Stimulated activated CD8-positive, alpha-beta memory T cell treated with anti-CD3 and anti-CD28 coated beads, Interleukin-4, amount 100 ng/mL, for 1 hour (primary cell): ENCODE measurements at places on chromosomes 1 and 21.
A peak's percentile ranks its signal among the peaks of the same experiment; 100 is the strongest.

DNA sequence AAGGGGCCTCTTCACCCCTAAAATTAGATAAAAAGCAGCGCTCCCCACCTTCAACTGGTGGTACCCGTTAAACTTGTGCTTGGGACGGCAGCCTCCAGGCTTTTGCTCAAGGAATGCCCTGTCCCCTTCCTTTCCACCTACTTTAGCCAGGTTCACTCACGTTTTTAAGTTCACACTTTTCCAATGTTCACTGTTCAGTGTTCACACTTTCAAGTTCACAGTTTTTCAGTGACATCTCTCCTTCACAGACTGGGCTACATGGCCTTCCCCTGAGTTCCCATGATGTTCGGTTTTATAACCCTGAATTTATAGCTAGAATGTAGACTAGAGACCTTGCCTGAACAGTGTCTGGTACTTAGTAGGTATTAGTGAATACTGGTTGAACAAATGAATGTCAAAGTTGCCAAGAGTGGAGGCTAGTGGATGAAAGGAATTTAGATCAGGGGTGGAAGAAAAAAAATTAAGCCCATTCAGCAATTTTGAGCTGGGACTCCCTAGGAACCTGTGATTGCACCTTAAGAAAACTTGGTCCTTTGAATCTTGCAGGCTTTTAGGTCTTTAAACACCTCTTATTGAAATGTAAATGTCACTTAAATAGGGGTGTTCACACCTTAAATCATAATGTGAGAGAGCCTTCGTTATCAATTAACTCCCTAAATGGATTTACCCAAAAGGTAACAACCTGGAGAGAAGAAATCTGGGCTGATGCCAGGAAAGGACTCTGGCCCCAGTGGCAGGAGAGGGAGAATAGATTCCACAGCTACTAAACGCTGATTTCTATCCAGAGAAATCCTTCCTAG lies 12.3 kb downstream of the BTG2 start:
- no peak for DNase-seq

GRCh38 chr1:52741259-52741658 lies 15.0 kb downstream of the ZYG11B start:
- no peak for DNase-seq

DNA sequence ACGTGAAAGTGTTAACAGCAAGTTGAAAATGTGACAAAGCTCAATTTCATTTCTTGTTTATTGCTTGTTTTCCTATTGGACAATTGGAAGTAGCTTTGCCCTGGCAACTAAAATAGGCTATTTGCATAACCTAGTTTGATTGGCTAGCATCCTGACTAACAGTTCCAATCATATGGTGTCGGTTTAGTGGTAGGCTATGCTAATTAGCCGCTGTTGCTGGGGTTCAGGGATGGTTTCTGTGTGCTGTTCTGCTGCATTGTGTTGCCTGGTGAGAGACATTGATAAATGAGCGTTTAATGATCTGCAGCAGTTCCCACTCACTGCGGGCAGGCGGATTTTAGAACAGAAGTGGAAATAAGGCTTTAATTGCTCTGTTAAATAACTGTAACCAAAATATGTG lies 68.5 kb downstream of the DYRK1A start:
- no peak for DNase-seq

DNA sequence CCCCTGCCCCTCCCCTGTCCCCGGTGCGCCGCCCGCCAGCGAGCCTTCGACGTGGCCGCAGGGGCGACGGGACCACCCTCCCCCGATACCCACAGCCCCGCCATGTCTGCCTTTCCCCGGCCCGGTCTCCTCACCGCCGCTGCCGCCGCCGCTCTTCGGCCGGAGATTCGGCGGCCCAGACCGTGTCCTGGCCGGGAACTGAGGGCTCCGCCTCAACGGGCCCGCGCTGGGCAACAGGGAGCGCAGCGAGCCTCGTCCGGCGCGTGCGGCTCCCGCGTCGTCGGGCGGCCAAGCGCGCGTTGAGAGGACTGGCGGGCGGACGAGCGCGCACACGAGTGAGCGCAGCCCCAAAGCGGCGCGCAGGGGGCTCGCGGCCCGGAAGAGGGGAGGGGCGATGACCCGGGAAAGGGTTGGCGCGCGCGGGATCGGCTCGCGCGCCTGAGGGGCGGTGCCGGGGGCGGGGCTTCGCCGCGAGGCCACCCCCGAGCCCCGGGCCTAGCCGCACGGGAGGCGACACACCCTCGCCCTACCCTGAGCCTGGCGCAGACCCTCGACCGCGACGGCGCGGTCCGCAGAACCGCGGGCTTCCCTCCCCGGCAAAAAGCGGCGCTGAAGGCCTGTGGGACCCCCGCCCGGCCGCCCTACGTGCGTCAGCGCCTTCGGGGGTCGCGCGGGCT lies at the start of gene BTG3:
Gene BTG3 (minus strand): TSS at position 337 of the 677 bp plus-strand sequence. CDS start 3,757 bp downstream, outside the sequence.
- DNase-seq, result peak; percentile 58

DNA sequence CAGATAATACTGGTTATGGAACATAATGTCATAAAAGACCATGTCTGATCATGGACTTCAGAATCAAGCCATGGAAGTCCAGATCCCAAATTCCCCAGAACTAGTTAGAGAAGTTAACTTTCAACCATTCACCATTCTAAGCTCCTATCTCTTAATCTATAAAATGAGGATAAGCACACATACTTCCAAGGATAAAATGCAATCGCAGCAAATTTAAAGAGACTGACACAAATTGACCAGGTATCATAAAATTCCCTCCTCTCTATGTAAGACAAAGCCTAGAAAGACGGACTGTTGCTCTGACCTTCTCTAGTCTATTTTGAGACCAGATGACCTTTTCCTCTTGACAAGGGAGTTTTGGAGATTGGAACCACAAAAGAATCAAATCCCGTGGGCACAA lies 426.7 kb downstream of the PLPP3 start:
- no peak for DNase-seq

- DNase-seq, result no peak
These were observed 94.1 kb downstream of the SIK1 start for GRCh38 chr21:43332861-43333297.

DNA sequence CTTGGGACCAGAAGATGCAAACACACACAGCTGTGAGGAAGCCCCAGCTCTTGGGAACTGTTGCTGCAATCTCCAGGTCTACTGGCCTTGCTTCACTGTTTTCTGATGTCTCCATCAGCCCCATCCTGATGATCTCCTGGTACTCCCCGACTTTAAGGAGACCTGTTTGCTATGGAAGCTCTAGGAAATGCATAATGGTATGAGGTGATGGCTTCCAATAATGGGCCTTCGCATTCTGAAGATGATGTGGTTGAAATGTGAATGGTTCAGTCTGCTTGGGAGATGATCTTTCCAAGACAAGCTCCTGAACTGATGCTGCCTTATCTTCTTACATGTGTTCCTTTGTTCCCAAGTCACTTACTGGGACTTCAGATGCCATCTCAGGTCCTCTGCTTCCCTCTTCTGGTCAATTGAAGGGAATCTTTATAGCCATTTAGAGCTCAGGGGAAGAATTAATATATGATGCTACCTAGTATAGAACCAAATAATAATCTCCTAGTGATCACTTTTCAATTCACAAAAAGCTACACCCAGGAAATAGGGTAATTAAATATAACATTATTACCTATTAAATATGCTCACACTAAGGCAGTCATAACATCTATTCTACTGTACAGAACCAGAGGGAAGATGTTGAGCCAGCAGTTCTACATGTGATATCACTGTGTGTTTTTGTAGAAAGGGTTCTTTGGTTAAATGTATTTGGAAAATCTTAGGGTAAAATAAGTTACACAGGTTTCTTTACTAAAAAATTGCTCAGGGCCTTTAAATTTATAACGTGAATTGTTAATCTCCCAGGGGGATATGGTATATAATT lies 73.9 kb upstream of the VTCN1 start:
- no peak for DNase-seq

DNA sequence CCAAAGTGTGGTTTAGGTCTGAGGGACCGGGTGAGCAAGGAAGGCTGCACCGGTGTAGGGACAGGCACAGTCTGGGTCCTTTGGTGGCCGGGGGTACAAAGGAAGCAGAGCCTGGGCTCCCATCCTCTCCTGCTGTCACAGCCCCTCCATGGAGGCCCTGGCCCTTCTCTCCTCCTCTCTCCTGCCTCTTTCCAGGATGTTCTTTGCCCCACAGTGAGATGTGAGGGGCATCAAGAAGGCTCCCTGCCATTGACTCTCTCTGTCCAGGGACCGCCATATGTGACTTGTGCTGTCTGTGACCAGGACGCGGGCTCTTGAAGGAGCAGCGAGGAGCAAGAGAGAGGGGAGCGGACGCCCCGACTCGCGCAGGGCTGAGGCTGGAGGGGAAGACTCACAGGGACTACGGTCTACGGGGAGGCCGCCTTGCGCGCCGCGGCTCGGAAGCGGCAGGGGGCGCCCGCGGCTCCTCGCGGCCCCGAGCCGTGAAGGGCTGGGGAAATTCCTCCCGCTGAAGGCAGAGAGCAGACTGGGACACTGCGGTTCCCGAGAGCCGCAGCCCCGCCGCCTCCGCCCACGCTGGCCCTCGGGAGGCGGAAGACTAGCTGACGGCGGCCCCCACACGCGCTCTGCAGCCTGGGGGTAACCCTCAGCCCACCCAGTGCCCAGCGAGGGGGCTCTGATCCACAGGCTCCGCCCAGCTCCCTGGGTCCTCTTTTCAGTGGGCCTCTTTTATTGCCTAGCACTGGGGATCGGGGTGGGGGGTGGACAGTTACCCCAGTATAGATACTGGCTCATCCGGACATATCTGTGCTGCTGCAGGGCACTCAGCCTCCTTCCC lies 40.8 kb downstream of the MAB21L3 start:
- peak; percentile 54 for DNase-seq

DNA sequence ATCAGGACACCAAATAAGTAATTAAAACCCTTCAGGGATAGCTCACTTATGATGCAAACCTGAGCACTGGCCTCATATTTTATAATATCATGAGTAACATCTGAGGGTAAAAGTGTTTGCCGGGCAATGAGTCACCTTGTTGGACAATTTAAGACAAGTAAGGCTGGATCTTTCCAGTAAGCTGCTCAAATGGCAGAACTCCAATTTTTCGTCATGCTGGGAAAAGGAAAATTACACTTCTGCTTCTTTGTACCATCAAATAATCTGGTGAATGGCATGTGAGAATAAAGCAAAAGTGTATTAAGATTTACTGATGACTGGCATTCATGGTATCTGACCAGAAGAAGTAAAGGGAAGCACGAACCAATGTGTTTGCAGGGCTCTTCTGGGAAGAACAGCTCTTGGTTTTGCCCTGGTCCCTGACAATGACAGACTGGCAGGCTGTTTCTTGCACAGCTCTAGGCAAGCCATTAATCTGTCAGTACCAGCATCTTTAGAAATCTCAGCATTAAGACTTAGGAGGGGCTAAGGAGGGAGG lies 392.2 kb downstream of the VAV3 start:
- DNase-seq, result no peak

- no peak for DNase-seq
These were observed 5.0 kb downstream of the PRELP start for GRCh38 chr1:203480525-203481084.

DNA sequence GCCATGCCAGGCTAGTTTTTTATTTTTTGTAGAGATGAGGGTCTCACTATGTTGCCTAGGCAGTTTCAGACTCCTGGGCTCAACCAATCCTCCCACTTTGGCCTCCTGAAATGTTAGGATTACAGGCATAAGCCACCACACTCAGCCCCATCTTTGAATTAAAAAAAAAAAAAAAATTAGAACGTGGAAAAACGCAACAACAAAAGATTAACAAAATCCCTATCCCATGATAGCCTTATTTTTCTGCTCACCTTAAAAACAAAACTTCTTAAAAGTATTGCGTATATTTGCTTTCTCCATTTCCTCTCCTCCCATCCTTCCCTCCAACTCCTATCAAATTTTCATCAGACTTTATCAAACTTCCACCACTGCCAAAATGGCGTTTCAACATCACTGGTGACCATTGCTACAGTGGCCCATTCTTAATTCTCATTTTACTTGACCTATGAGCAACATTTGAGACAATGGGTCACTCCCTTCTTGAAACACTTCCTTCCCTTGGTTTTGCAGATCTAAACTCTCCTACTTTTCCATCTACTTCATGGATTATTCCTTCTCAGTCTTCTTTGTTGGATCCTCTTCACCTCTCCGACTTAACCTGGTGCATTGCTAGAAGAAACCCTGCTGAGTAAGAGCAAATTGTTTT lies 579 bp upstream of the ZNF684 start:
- DNase-seq, result no peak

GRCh38 chr1:2352341-2352896 lies 38.9 kb downstream of the MORN1 start:
- no peak for DNase-seq

- DNase-seq, result no peak
These were observed 1.3 kb downstream of the AHDC1 start for GRCh38 chr1:27602462-27603308.

DNA sequence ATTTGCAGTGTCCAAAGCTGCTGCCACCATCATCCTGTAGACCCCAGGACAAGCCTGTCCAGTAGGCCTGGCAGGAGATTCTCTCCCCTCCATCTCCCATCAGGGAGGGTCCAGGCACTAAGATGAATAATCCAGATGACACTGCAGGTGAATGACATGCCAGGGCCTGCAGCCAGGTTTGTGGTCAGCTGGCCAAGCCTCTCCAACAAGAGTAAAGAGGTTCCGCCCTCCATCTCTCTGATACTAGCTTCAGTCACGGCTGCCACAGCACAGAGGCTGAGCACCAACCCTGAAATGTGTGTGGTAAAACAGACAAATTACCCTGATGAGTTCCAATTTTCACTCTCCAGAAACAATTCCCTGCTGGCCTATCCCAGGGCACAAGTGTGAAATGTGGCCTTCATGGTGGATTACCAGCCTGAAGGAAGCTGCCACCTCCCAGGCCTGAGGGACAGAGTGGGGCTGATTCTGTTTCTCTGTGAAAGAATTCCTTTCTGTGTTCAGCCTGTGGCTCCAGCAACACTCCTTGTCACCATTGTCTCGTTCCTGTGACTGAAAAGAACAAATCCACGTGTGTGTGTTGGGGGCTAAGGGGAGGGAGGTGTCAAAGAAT lies 19.9 kb upstream of the LHX4 start:
- DNase-seq, result no peak

GRCh38 chr21:44024257-44024656 lies 12.1 kb downstream of the TRAPPC10 start:
- no peak for DNase-seq

DNA sequence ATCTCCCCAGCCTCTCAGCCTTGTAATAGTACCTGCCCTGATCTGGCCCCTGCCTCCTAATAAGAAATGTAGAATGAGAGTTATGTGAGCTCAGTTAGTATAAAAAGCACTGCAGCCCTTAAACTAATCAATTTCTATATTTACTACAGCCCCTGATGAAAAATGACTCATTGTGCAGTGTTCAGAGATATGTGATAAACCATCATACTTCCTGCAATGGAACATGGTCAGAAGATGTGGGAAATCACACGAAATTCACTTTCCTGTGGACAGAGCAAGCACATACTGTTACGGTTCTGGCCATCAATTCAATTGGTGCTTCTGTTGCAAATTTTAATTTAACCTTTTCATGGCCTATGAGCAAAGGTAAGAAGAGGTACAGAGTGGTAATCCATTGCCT lies 176.8 kb upstream of the PDE4B start:
- DNase-seq, result no peak

GRCh38 chr1:214833178-214833756 lies 230.3 kb downstream of the CENPF start:
- DNase-seq, result no peak

DNA sequence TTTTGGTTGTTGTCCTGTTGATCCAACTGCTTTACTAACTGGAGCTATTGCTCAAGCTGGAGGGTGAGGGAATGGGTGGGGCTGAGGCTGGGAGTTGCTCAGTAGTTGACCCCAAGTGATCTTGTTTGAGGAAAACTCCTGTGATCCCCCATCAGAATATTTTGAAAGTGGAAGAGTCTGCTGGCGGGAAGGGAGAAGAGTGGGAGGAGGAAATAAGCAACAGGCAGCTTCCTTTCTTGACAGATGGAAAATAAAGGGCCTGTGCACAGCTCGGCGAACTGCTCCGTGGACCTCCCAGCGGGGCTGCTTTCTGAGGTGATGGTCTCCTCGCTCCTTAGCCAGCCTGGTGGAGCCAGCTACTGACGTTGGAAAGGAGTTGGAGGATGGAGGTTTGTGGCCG lies 199.1 kb upstream of the LMO4 start:
- DNase-seq, result no peak
